NCI-H1436 treated with DMSO at 0.1 percent for 48 hours (cell line): ENCODE measurements at places on chromosomes 16 and 17.

DNA sequence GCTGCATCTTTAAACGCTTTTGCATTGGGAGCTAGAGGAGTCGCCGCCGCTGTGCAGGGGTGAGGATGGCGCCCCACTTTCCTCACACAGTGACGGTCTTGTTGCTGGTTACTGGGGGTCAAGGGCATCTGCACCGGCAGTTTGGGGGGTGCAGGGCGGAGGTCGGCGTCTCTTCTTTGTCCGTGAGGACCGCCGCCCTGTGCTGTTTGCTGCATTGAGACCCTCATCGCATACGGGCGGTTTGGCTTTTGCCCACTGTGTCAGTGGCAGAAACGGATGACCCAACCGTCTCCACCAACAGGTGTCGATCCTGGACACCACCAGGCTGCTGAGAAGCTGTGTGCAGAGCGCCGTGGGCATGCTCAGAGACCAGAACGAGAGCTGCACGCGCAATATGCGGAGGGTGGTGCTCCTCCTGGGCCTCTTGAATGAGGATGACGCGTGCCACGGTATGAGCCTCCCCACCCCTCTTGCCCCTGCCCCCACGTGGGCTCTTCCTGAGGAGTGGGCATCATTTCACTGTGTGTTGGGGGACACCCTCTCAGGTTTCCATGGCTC lies 61.2 kb upstream of the ENDOV start:
- no peak for DNase-seq

GRCh38 chr17:50292465-50292864 lies 18.2 kb downstream of the TMEM92 start:
- no peak for DNase-seq

DNA sequence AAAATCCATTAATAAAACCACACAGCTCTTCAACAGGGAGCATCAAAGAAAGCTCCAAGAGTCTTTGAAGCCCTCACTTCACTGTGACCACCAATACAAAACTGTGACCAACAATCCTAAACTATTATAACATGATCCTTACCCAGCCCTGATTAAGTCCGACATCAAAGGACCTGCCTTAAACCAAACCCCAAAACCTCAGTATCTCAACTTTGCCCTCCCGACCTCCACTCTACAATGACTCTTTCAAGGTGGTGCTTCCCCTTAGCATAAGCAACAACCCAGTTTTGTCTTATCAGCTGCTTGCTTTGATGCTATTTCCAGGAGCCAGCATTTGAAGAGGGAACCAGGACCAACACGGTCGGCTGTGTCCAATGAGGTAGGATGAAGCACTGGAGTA lies 8.5 kb upstream of the PRSS22 start:
- no peak for DNase-seq

DNA sequence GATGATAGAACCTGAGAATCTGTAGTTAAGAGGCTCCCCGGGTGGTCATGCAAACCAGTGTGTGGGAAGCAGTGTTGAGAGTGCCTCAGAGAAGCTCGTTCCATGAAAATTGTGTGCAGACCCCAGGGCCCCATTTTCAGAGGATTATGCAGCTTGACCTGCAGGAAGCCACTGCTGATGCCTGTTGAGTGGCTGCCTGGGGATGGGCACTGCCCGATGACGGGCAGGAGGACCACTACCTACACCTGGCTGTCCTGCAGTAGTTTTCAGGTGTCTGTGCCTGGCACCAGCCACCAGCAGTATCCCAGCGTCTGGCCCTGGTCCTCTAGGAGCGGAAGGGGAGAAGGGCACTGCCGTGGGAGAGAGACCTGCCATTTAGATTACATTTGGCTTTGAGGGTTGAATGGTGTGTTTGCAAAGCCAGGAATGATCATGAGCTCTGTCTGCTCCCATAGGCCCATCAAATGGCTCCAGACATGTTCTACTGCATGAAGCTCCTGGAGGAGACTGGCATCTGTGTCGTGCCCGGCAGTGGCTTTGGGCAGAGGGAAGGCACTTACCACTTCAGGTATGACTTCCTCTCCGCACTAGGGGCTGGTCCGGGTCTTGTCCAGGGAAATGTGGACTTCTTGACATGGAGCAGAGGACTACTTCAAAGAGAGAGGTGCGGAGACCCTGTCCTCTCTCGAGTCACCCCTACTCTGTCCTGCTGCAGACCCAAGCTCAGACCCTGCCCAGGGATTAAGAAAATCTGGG lies 42.5 kb downstream of the GPT2 start:
- DNase-seq: no peak

- DNase-seq: peak; percentile 11
Observed at GRCh38 chr17:66492561-66493005, 190.2 kb downstream of the PRKCA start.

GRCh38 chr16:87320510-87321227 lies 3.5 kb upstream of the C16orf95 start:
- DNase-seq: no peak

GRCh38 chr17:4569591-4569990 lies 9.2 kb upstream of the GGT6 start:
- DNase-seq: no peak

GRCh38 chr17:40903129-40903847 lies 18.2 kb upstream of the KRT20 start:
- DNase-seq: no peak

GRCh38 chr17:17719199-17719940 lies 38.1 kb downstream of the RAI1 start:
- DNase-seq: no peak
